ENCODE measurements at places on chromosomes 3 and 15. TPM values are rescaled to one million over a fixed set of nuclear protein-coding genes. Genes with fewer than 3 reads are reported as not detected.

The MFGE8 gene
- 85.1 TPM for polyA plus RNA-seq

The ESYT3 gene
- 0.63 TPM for polyA plus RNA-seq

The PLSCR2 gene
- not detected for polyA plus RNA-seq

The UPK1B gene
- 82.5 TPM for polyA plus RNA-seq

The C3orf49 gene
- polyA plus RNA-seq = not detected

The LSMEM2 gene
- polyA plus RNA-seq = not detected

The CHL1 gene
- polyA plus RNA-seq = 0.14 TPM

The ZNF619 gene
- 3.4 TPM for polyA plus RNA-seq

The NKIRAS1 gene
- polyA plus RNA-seq = 7.8 TPM

The NAALADL2 gene
- polyA plus RNA-seq = 0.87 TPM

The CCDC191 gene
- polyA plus RNA-seq = 3.6 TPM

The SAMD7 gene
- not detected for polyA plus RNA-seq

The MUSTN1 gene
- polyA plus RNA-seq = not detected

The VPS33B gene
- polyA plus RNA-seq = 16.2 TPM

The CRYGS gene
- 1.1 TPM for polyA plus RNA-seq

The DNAJB11 gene
- 61.8 TPM for polyA plus RNA-seq

The FBLN2 gene
- polyA plus RNA-seq = 0.72 TPM

The AMT gene
- 9.0 TPM for polyA plus RNA-seq

The CYP8B1 gene
- not detected for polyA plus RNA-seq

The NRROS gene
- polyA plus RNA-seq = 0.05 TPM

The MESP2 gene
- 0.22 TPM for polyA plus RNA-seq

The FBXW12 gene
- not detected for polyA plus RNA-seq
